ENCODE measurements at places on chromosomes 1 and 21.

DNA sequence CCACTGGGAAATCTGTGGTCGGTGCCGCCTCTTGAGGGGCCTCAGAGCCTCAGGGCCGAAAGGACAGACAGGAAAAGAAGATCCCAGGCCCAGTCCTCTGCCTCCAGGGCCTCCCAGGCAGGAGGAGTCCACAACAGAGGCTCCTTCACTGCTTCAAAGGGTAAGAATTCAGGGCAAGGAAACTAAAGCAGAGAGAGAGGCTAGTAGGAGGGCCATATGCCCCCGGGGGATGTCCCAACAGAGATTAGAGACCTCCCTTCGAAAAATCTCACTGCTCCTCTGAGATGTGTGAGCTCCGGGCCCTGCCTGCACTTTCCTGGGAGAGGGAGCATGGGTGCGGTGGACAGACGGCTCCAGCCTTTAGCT is 465.9 kb downstream of the NPHP4 start:
- no peak for DNase-seq

DNA sequence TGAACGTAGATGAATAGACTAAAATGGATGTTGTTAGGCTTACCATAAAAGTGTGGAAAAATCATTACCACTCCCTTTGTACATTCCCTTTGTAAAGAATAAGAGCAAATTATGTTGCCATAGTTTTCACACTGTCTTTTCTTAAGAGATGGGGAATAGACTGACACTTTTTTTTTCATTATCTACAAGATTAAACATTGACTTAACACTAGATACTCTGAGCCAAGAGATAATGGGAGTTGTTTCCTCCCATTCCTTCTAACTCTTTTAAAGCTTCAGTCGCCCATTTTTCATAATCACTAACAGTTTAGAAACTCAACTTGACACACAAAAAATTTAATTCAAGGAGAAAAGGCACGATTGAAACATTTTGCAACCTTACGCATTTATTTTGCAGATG is 10.1 kb downstream of the AIDA start:
- no peak for DNase-seq

DNA sequence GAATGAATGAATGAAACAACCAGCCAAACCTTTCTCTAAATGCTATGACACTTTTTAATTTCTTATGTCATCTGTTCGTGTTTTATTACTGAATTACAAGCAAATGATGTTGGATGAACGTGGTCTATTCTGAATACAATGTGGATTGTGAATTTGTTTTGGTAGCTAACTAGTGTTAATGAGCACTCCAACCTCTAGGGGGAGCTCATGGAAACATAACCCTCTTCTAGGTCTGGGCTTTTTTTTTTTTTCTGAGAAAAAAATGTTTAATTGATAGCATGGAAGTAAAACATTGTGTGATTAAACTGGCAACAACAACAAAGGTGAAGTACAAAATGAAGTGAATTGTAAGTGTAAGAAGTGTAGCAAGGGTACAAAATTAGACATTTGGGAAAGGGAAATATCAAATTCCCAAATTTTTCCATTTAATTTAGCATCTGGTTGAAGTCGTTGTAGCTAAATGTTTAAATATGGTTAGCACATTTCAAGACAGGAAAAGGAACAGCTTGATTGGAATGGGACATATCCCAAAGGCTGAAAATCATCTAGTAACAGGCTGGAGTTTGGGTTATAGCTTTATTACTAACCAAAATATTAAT is 42.6 kb upstream of the PTGS2 start:
- no peak for DNase-seq

DNA sequence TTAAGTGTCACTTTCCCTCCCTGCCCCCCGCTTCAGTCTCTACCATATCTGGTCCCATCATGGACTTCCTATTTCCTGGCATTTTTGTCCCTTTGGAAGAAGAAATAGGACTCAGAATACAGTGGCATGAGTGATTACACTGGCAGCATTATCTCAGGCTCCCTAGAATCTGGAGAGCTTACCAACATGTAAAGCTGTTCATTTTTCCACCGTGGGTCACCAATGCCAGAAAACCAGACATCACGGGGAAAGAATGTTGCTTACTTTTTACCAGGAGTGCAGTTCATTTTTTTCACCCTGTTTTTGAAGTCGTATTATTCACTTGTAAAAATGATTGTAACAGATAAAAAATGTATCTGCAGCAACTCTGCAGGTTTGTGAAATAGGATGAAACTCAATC is 44.8 kb downstream of the BACH1 start:
- DNase-seq, result no peak

- no peak for DNase-seq
Observed at GRCh38 chr1:147726168-147726567, 34.2 kb downstream of the GJA5 start.

GRCh38 chr1:16205891-16206546 is 6.4 kb downstream of the ARHGEF19 start:
- no peak for DNase-seq

DNA sequence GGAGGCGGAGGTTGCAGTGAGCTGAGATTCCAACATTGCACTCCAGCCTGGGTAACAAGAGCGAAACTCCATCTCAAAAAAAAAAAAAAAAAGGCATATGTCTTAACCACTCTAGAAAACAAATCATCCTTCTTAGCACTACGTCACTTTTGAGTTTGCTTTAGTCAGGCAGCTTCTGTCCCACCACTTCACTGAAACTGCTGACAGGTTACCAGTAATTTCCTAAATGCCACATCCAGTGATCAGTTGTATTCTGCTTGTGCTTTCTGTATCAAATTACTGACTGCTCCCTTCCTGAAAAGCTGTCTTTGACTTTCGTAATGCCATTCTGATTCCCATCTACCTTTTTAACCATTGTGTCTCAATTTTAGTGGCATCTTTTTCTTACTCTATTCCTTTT is 21.7 kb downstream of the RCOR3 start:
- DNase-seq, result no peak

DNA sequence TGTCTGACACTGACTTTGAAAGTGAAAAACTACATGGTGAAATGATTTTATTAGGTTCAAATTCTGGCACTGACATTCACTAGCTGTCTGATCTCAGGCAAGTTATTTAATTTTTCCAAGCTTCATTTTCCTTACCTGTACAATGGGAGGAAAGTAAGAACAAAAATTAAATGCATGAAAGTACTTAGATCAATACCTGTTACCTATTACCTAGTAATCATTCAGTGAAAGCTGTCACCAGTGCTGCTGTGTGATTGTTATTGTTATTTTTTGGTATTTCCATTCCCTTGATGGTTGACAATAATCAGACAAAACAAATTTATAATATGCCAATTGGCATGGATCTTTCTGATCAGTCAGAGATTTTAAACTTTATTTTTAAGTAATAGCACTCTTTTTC is 1.6 kb downstream of the C8A start:
- DNase-seq, result no peak

- DNase-seq, result no peak
Observed at GRCh38 chr1:224589006-224589405, 27.1 kb upstream of the CNIH3 start.

GRCh38 chr1:64323054-64323453 is 119.6 kb downstream of the UBE2U start:
- DNase-seq, result no peak

DNA sequence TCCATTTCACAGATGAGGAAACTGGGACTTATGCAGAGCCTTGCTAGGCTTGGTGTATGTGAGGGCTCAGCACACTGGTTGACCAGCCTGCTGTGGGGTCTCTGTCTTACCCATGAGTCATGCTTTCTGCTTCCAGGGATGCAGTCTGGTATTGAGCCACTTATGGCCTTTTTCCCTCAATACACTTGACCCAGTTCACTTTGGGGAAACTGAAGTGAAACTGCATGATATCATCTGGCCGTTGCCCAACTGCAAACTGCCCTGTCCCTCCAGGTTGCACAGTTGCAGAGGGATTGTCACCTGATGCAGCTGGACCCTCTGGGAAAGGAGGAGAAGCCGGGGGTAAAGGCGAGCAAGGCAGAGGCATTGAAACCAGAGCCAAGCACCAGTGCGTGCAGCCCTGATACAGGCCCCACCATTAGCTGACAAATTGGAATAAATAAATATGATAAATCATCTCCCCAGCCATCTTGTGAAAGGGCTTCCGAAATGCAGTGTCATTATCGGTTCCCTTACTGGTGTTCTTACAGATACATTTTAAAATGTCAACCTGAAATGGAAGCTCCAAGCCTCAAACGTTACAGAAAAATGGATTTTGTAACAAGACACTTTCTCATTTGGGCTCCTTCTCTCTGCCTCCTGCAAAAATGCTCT is 39.3 kb upstream of the DUSP10 start:
- no peak for DNase-seq
